ENCODE measurements at places on chromosomes 3 and 15. TPM values are rescaled to one million over a fixed set of nuclear protein-coding genes. Genes with fewer than 3 reads are reported as not detected.

- peak; percentile 53 for DNase-seq
These were observed 75.8 kb upstream of the SYN2 start for GRCh38 chr3:11928381-11928780.

GRCh38 chr3:32238453-32239306 lies at the start of gene CMTM8:
TSS of gene CMTM8 (plus strand) at chr3:32238680. CDS start at chr3:32238973, 293 bp downstream.
- no peak for DNase-seq

DNA sequence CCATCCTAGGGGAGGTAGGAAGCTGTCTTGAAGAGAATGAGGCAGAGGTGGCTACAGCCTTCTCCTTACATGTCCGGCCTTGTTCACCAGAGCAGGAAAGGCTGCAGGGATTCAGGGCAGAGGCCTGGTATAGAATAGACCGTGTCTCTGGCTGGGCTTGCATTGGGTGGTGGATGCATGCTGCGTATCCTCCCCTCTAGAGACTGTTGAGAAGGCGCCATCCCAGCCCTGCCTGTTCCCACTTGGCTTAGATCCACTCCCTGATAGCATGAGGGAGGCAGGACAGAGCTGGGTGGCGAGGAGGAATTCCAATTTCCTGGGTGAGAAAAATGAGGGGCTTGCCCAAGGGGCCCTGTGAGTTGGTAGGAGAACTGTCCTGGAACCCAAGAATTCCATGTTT lies 57.5 kb downstream of the CORO2B start:
- DNase-seq, result no peak

- DNase-seq, result no peak
These were observed 67.4 kb upstream of the FNDC3B start for GRCh38 chr3:171971919-171972514.

DNA sequence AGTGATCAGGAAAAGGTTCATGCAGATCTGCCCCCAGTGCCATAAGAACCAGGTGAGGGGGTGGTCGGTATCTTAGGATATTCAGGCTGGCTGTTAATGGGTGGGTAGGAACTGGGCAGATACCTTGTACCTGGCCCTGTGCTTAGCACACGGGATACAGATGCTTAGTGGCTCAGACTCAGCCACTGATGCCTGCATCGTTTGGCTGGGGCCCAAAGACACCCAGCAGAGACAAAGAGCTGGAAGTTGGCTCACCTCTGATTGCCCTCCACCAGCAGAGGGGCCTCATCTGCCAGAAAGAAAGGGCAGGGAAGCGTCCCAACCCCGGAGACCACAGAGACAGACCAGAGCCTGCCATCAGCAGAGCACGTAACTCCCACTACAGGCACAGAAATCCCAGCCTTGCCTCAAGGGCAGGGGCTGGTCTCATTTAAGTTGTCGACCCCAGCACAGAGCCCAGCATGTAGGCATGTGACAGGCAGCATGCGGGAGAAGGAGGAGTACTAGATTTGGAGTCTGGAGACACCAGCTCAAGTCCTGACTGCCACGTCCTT lies 64.1 kb upstream of the SLC6A1 start:
- peak; percentile 28 for DNase-seq

- DNase-seq, result no peak
These were observed 6.3 kb downstream of the PLCD1 start for GRCh38 chr3:38022896-38023709.

DNA sequence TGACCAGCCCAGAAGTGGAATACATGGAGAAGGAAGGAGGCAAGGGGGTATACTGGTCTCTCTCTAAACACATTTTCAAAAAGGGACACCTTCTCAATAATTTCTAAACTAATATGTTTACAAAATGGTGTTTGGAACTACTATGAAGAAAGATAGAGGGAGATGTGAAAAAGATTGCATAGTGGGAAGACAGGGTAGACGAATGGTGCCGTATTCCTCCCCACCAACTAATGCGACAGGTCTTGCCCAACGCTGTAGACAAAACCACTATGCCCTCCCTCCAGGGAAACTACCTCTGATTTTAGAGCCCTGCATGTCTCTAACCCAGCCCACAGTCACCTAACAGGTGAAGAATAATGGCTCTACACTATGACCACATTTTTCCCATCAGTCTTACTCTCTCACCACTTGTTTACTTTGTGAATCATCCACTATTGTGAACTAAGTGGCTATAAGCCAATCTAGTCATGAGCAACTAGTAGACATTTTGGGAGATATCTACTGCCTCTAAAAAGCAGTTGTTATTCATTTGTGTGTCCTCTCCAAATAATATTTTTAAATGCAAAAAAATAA lies 108.2 kb upstream of the UBE2E2 start:
- no peak for DNase-seq

GRCh38 chr3:155843569-155843968 lies 10.7 kb downstream of the SLC33A1 start:
- DNase-seq, result no peak

DNA sequence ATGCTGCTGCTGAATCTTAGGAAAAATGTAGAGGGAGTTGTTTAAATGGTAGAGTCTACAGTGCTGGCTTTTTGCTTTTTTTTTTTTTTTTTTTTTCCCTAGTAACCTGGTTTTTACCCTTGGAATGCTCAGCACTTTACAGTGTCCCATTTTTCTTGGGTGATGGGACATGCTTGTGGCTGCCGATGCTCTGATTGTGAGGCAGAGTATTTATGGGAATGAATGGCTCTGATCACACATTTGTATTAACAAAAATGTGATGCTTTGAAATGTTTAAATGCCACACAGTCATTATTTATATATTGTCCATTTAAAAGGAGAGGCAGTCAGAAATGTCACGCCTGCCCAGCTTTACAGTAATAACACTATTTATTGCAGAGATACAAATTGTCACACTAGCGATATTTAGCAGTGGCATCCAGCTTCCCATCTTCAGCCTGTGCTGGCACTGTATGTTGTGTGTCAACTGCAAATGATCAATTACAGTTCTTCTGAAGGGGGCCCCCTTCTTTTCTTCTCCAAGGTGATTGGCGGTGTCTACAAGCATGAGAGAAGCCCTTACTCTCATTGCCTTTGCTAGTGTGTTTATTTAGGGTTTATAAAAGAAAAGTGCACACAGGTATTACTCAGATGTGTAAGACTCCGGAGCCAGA lies 30.9 kb upstream of the IGF1R start:
- no peak for DNase-seq

- no peak for DNase-seq
These were observed 3.0 kb upstream of the RHO start for GRCh38 chr3:129525341-129525968.

DNA sequence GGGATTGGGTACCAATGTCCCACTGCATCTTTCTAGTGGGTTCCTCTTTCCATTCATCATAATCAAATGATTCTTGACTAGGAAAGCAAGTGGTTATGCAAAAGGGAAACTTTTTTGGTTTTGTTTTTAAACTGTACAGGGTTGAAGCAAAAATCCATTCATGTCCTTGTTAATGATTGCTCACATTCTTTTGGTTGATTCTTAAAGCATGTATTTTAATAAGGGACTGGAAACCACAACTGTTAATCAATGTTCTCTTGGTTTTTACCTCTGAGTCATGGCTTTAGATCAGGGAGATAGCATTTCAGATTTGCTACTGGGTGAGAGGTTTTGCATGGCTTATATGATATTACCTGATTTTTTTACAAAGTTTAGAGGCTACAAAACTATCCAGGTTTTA lies 371.7 kb upstream of the RGMA start:
- DNase-seq, result no peak

GRCh38 chr3:156816091-156816793 lies 9.9 kb upstream of the LEKR1 start:
- no peak for DNase-seq

DNA sequence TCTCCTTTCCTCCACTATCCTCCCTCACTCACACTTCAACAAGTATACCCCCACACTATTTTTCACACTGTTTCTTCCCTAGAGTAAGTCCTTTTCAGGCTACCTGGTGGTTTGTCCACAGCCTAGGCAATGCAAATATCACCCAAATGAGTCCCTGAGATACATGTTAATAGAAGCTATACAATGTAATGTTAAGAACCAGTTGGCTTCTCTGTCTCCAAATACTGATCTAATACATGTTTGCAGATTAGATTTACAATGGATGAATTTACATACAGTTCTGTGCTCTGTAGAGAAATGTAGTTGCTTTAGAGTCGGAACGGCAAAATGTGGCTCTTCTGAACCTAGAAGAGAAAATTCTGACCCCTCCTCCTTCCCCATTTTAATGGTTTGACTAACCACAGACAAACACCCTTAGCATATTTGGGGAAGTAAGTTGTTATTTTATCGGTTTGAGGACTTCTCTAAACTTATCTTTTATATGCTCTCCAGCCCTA lies 63.6 kb upstream of the MBNL1 start:
- DNase-seq, result no peak

The CCDC39 gene
- total RNA-seq, result 0.64 TPM

The CCR3 gene
- not detected for total RNA-seq

The PLA2G4D gene
- total RNA-seq, result not detected

The RTP1 gene
- total RNA-seq, result not detected

The SLC24A5 gene
- total RNA-seq, result not detected

The TRH gene
- not detected for total RNA-seq

The UMPS gene
- 20.8 TPM for total RNA-seq
